NCI-H446 treated with DMSO at 0.1 percent for 48 hours (cell line): ENCODE measurements at places on chromosomes 16 and 17.

DNA sequence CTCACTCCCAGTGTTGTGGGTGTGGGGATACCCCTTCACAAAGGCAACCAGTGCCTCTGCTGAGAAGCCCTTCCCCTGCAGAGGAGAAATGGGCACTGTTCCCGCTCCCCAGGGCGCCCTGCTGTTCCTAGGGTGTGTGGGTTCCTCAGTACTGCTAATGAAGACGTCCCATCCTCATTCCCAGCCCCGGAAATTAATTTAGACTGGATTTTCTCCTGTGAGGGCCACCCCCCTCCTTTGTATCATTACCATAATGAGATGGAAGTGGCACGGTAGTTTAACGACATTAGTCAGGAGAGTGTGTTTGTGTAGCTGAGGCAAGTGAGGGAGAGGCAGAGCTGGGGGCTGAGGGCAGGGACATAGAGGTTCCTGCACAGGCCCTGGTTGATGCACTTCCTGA, 53.2 kb downstream of the PIPOX start:
- no peak for DNase-seq

GRCh38 chr17:63702721-63703015, 2.7 kb upstream of the LIMD2 start:
- no peak for DNase-seq

GRCh38 chr16:68724797-68725196, 12.3 kb upstream of the CDH1 start:
- DNase-seq: no peak

DNA sequence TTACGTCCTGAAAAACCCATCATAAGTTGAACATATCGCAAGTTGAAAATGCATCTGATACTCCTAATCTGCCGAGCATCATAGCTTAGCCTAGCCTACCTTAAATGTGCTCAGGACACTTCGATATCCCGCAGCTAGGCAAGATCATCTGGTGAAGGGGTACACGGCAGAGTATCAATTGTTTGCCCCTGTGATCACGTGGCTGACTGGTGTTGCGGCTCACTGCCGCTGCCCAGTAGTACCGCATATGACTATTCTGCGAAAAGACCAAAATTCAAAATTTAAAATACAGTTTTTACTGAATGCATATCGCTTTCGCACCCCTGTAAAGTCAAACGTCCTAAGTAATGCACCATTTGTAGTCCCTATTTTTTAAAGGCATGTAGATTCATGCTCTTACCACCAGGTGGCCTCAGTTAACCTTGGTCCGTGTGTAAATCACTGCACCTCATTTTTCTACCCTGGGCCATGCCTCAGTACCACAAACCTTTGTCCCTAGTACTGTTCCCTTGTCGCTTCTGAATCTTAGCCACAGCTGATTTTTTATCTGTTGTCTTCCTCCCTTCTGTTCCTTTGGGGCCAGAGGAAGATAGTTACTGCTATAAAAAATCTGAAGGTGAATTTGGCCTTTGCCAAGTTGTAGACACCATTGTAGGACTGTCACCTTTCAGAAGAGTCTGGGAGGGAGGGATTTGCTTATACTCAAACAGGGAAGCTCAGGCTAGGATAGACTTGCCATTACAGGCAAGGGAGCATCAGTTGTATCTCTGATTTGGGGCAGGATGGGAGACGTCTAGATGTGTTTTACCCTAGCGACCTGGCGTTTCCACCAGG, 34.4 kb downstream of the WWP2 start:
- DNase-seq: no peak

- DNase-seq: no peak
Measured at GRCh38 chr16:15552507-15552906, 90.4 kb downstream of the MARF1 start.

DNA sequence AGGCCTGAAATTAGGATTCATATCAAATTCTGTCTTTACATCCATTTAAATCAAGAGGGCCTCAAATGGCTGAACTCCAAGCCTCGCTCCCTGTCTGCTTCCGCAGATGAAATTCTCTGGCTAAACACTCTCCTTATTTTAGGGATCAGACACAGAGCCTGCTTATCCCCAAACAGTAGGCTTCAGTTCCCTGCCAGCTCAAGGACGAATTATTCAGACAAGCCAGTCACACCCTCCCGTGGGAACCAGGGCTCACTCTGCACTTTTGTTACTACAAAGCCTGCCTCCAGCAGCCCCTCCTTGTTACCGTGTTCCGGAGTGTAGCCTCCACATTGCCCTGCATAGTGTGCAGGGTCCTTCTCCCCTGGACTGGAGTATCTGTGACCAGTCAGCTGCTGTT, 46.6 kb upstream of the LCMT1 start:
- DNase-seq: no peak

- no peak for DNase-seq
Measured at GRCh38 chr16:86289907-86290306, 220.4 kb upstream of the FOXF1 start.

- DNase-seq: no peak
Measured at GRCh38 chr17:77923776-77924513, 34.6 kb upstream of the TNRC6C start.

DNA sequence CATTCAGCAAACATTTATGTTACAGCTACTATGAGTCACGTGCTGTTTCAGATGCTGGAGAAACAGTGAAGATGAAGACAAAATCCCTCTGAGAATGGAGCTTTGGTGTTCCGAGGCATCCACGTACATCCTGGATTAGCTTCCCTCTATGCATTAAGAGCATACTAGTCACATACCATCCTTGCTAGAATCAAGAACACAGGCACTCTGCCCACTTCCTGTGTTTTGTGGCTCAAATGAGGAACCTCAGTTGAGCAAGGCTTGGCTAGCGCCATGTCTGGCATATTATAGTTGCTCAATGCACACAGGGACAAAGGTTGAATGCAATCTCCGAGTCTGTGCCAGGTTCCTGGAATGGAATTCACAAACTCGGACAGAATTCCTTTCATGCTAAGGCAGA, 297.5 kb downstream of the XYLT1 start:
- DNase-seq: no peak

DNA sequence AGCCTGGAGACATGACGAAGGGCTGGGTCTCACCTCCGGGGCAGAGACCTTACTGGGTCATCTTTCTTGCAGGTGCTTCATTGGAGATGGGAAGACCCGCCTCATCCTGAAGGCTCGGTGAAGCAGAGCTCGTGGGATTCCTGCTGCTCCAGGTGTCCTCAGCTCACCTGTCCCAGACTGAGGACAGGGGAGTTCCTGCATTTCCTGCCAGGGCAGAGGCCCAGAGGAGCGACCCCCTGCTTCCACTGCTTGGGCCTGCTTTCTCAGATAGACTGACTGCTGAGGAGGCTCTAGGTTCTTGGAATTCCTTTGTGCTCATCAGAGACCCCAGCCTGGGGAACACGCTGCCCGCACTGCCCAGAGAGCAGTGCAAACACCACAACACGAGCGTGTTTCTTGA, 11.6 kb downstream of the AQP8 start:
- no peak for DNase-seq

DNA sequence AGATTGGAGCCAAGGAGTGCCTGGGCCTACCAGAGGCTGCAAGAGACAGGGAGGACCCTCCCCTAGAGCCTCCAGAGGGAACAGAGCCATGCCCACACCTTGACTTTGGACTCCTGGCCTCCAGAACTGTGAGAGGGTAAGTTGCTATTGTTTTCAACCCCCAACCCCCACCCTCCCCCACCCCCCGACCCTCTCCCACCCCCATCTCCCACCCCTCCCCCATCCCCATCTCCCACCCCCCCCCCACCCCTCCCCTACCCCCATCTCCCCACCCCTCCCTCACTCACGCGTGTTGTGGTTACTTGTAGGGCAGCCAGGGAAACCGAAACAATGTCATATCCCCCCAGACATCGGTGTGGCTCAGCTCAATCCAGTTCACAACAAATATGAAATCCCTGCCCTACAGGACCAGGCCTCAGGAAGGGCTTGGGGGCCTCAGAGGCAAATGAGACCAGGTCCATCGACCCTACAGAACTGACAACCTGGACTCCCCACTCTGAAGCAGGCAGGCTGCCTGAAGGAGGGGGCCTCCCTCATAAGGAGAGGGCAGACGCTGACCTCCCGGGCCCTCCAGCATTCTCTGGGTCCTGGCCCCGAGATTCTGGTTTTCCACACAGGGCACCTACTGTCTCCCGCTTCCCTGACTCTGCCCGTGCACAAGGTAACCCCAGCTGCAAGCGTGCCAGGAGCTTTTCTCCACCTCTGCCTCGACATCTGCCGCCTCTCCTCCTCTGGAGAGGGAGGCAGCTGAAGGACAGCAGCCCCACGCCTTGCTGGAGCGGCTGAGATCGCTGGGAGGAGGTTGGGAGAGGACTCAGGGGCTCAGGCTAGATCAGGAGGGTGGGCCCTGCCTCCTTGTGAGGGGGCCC, 3.0 kb upstream of the ZCCHC14 start:
- no peak for DNase-seq
